ENCODE measurements at places on chromosomes 6 and 20.

DNA sequence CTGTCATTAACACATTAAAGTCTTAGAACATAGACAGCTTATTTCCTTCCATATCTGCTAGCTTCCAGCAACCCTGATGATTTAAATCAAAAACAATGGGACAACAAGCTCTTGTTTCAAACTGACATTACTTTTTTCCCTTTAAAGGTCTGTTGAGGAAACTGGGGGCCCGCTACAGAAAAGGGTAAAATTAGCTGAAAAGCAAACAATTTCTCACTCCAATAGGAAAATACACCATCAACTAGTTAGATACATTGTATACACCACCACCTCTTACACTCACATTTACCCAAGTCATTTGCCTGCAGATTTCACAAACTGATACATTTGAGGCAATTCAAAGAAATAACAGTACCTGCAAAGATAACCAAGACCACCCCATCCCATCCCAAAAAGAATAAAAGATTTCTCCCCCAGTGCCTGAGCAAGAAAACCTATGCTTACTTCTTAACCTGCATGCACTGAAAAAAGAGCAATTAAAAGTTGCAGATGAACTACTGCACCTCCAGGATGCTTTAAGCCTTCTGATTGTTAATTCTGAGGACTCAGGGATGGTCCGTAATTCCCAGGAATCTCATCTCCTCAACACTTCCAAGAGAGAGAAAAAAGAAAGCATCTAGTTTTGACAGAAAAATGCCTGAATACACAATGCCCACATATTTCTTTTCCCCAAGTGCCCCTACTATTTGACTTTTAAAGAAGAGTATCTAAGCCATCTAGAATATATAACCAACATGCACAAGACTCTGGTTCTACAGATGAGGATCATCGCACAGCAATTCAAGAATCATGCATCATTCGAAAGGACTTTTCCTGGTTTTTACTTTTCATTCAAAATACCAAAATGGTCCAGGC lies 5.6 kb downstream of the ZMYND8 start:
- DNase-seq: no peak

GRCh38 chr6:160393891-160394653 lies 45.9 kb downstream of the SLC22A3 start:
- DNase-seq: no peak

DNA sequence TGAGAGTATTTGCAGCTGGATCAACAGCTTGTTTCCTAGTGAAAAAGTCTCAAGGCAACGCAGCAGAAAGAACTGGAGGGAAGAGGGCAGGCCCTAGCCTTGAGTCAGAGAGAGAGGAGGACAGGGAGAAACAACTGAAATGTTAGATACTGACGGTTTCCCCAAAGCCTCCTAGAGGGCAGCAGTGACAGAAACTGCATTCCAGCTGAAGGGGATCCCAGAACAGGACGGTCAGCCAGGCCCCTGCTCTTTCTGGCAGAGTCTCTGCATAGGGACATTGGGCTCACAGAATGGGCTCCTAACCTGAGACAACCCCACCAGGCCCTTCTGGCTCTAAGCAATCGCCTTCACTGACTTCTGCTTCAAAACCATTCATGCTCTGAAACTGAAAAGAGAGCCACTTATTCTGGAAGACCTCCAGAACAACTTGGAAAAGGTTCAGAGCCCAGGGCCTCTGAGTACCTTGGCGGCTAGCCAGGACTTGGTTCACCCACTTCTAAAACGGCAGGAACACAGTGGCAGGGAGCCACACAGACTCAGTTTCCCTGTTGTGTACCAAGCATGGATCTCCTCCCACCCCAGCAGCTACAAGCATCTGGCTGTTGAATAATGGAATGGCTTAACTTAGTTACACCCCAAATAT lies 72.9 kb downstream of the PSMB1 start:
- no peak for DNase-seq

- DNase-seq: peak; percentile 87
Observed at GRCh38 chr6:26187981-26188635, 100.9 kb downstream of the HFE start.

- DNase-seq: no peak
Observed at GRCh38 chr20:49100972-49101371, 54.9 kb downstream of the CSE1L start.

- DNase-seq: no peak
Observed at GRCh38 chr6:44732243-44732642, 344.7 kb downstream of the CDC5L start.

DNA sequence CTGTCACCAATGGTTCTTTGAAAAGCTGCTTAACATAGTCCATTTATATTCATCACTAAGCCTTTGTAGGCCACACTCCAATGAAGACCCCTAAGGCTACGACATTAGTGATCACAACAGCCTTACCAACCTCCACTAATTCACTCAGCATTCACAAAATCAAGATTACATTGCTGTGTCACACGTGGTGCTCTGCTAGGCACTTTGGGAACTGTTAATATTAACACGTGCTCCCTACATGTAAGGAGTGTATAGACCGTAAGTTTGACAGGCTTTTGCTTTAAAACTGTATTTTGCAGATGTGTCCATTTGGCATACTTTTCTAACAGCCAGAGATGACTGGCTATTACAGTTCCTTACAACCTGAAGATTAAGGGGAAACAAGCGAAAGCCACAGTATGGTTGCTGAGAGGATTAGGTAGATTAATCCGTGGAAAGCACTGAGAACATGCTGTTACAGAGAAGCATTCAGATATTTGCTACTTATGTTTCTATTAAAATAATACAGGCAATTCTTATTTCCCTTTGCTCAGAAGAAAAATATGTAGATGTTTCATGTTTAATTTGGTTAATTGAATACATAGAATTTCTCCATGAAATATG lies 69.7 kb downstream of the SAMD3 start:
- DNase-seq: no peak

GRCh38 chr6:133339543-133340384 lies 98.6 kb downstream of the EYA4 start:
- DNase-seq: no peak
